ENCODE measurements at places on chromosomes 12 and 14. TPM values are rescaled to one million over a fixed set of nuclear protein-coding genes. Genes with fewer than 3 reads are reported as not detected.

The KCNMB4 gene
- total RNA-seq, result 0.44 TPM

DNA sequence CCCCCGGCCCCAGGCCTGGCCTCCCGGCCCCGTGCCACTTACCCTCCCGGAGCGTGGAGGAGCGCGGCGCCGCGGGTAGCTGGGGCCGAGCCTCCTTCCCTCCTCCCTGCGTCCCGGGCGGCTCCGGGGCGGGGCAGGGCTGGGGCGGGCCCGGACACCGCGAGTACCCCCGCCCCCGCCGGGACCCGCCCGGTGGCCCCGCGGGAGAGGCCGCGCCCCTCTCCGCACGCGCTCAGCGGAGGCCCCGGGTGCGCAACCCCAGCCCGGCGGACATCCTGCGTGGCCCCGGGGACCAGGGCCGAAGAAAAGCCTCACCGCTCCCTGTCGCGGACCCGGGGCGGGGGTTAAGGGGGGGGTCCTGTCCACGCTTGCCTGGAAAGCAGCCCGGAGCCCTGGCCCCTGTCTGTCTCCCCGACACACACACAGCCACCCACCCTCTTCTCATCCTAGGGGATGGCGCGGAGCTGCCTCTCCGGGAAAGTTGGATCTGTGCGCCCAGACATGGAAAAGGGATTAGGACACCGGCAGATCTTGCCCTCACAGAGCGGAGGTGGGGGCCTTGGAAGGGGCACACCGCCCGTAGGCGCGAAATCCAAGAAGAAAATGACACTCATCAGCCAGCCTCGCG lies at the start of gene SYNE3:
Gene SYNE3 (minus strand): TSS at position 97 of the 628 bp plus-strand sequence. CDS start 40,829 bp downstream, outside the sequence.
- no peak for DNase-seq

The PKP2 gene
- total RNA-seq, result 25.3 TPM

- peak; percentile 46 for DNase-seq
Measured at GRCh38 chr14:105492971-105493871, 2.2 kb downstream of the TEDC1 start.

The SERPINA1 gene
- 13.8 TPM for total RNA-seq

DNA sequence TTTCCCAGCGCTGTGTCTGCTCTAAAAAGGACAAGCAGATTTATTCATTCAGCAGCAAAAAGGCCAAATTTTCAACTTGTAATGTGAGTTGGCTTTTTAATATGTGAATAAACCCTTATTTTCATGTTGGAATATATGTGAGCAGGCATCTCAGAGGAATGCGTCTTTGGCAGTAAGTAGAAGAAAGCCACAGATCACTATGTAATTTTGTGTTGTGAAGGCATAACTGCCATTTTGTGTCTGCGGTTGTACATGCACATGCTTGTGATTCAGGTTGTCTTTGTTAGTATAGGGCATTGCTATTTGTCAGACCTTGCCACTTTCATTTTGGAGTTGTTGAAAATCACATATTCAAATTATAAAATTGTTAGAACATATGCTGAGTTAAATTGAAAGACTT lies 398.8 kb upstream of the RGS6 start:
- DNase-seq, result no peak

GRCh38 chr12:76462668-76463224 lies 96.8 kb downstream of the OSBPL8 start:
- no peak for DNase-seq

The AGAP2 gene
- 2.8 TPM for total RNA-seq

GRCh38 chr14:30295980-30296379 lies 263.0 kb upstream of the G2E3 start:
- DNase-seq, result no peak

GRCh38 chr12:87812681-87813080 lies 216.5 kb downstream of the C12orf50 start:
- no peak for DNase-seq

The RFC5 gene
- total RNA-seq, result 18.4 TPM

The RPL10L gene
- not detected for total RNA-seq

The SLC38A4 gene
- total RNA-seq, result 37.1 TPM

DNA sequence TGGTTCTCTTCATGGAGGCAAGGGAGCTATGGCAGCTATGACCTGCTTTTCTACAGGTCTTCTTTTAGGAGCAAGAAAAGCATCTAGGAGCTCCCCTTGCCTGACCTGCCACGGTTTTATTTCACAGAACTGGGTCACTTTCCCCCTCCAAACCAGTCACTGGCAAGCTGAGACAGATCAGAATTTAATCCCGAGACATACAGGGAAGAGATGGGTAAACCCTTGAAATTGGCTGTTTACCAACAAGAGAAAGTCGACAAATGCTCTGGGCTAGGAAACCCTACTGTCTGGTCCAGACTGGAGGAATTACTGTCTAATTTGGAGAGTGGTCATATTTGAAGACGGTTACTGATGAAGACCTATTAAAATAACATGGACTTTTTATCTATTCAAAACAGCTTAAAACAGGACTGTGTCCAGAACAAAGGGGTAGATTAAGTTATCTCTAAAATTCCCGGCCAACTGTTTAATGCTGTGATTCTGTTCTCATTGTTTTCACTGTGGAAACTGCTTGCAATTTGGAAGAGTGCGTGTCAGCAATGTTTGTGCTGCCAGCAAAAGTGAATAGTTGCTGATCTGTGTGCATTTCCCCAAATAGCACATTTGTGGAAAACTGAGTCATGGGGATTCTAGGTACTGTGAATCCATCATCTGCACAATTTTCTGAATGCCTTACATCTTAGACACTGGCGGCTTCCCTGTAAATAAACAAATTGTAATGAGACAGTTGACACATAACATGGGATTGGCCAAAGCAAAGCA lies 73.4 kb upstream of the EEA1 start:
- DNase-seq, result no peak

DNA sequence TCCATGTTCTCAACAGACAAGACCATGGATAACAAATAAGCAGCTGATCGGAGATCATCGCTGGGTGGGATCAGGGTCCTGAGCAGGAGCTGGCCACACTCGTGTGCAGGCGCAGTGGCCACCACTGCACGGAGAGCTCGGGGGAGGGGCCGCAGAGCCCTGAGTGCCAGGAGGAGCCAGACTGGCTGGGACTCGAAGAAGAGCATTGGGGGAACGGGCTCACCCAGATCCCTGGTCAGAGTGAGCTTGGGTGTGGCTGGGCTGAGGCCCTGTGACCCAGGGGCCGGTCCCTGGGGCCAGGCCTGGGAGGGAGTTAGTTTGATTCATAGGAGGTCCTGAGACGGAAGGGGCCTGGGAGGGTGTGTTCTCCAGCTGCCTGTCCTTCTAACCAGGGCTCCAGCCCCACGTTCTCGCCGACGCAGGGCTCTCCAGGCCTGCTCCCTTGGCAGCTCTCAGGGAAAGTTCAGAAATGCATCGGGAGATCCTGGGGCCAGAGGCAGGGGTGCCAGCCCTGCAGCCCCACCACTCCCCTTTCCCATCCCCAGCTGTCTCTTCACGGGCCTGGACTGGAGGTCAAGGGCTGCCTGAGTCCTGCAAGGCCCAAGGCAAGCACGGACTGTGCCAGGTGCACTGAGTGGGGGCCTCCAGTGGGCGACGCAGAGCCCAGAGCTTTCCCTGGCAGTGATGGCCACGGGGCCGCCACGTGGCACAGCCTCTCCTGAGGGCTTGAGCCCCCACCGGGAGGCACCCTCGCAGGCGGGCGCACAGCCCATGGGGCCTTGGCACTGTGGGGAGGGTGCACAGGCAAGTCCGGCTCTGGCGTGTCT lies 48.1 kb downstream of the FBRSL1 start:
- DNase-seq, result no peak

GRCh38 chr12:116808113-116809105 lies 70.3 kb downstream of the RNFT2 start:
- no peak for DNase-seq

GRCh38 chr12:74776378-74776777 lies 238.7 kb downstream of the ATXN7L3B start:
- DNase-seq, result no peak

- no peak for DNase-seq
Measured at GRCh38 chr14:84891404-84891803, 638.5 kb upstream of the FLRT2 start.

- DNase-seq, result no peak
Measured at GRCh38 chr14:24834956-24835355, 201.0 kb upstream of the GZMB start.

- no peak for DNase-seq
Measured at GRCh38 chr14:83940253-83940652, 1589.7 kb upstream of the FLRT2 start.

GRCh38 chr12:107545737-107546353 lies 139.8 kb upstream of the PWP1 start:
- DNase-seq, result no peak

DNA sequence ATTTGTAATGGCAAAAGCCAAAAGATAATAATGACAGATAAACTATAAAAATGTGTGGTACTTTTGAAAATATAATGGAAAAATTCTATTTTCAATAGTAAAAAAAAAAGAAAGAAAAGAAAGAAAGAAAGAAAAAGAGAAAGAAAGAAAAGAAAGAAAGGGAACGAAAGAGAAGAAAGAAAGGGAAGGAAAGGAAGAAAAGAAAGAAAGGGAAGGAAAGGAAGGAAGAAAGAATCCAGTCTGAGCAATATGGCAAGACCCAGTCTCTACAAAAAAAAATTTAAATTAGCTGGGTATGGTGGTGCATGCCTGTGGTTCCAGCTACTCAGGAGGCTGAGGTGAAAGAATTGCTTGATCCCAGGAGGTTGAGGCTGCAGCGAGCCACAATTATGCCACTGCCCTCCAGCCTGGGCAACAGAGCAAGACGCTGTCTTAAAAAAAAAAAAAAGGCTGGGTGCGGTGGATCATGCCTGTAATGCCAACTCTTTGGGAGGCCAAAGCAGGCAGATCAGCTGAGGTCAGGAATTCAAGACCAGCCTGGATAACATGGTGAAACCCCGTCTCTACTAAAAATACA lies 38.4 kb downstream of the EAPP start:
- DNase-seq, result no peak

DNA sequence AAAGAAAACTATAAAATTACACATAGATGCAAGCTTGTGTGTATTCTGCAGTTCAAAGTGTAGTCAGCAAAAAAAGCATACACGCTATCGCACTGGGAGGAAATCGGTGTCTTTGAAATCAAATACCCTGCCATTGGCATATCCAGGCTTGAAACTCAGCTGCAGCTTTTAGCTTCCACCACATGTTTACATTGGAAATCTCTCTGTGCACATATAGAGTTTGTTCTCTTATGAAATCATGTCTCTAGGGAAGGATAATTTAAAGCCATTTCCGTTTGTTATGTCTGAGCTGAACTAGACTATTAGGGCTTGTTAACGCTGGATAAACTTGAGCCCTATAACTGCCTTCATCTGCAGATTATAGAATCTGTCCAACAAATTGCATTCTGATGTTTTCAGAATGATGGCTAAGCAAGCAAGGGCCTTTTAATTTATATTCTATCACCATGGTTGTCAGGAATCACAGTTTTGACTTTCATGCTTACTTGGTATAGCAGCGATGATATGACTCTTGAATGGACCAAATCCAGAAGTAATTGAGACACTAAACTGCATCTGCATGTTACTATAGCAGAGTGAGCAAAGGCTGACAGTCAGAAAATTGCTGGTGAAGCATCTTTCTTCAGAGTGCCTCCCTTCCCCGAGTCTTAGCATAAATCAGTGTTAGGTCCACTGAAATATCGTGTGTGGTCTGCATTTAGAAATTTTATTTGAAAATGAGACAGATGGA lies 442.8 kb downstream of the ZFP36L1 start:
- DNase-seq, result no peak

The DPPA3 gene
- not detected for total RNA-seq

The GPR162 gene
- 2.5 TPM for total RNA-seq

DNA sequence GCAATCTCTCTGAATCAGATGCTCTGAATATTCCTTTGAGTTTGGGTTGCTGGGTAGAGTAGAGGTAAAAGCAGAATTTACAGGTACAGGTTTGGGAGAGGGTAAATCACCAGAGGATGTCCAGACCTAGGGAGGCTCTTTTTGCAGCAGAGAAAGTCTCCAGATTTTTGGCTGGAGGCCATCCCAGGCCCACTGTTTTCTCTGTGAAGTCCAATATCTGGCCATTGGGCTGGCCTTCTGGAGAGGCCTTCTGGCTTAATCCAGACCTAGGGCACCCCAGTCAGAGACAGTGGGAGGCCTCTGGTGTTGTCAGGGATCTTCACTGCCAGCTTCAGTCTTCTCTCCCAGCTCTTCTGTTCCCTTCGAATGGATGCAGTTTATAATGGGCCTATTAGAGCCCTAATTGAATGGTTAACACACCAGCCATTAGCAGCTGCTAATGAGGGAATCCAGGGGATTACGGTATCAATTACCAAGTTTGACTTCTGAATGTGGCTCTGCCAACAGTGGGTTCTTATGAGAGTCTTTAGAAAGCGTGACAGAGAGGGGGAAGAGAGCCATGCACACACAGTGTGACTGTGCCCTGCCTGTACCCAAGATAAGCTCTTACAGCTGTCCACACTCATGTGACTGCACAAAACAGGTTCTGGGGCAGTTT lies 183.1 kb downstream of the EMP1 start:
- no peak for DNase-seq

The PDZRN4 gene
- total RNA-seq, result 13.9 TPM

The MAP3K9 gene
- 14.0 TPM for total RNA-seq

The MYL2 gene
- total RNA-seq, result 6.2 TPM

DNA sequence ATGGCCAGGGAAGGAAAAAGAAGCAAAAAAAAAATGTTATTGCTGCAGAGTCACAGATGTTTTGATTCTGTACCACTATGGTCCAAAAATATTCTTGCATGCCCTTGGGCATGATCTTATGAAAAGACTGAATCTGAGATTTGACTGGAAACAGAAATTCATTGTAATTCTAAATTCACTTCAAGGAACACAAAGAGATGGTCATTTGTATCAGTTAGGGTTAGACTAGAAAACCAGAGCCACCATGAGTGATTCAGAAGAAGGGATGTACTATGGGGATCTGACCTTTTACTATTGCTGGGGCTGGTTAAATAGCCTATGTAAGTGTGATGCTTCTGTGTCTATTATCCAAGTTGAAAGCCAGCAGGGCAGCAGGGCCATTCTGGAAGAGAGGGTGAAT lies 5.2 kb downstream of the TMTC1 start:
- no peak for DNase-seq

- no peak for DNase-seq
Measured at GRCh38 chr12:3492793-3493042, 1.7 kb downstream of the PRMT8 start.

The AICDA gene
- not detected for total RNA-seq

GRCh38 chr12:41663598-41664265 lies 475.6 kb downstream of the PDZRN4 start:
- DNase-seq, result no peak

GRCh38 chr12:70052931-70053497 lies 190.2 kb upstream of the CNOT2 start:
- peak; percentile 63 for DNase-seq

The TMEM63C gene
- 0.55 TPM for total RNA-seq

DNA sequence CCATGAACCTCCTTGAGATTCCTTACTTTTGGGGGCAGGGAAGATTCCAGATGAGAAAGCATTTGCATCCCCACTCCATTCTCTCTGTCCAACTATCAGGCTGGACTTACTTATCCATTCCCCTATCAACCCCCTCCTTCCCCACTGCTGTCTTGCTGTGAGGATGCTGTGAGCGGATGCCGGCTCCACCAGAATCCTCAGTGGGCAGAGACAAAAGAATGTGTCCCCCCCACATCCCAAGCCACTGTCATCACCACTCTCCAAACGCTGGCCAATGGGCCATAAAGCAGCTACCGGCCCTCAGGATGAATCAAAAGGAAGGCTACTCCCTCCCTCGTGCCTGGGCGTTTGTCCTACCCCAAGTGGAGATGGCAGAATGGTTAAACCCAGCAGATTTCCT lies 173.0 kb upstream of the NTF3 start:
- no peak for DNase-seq
